ENCODE measurements at places on chromosomes 1 and 21. TPM values are rescaled to one million over a fixed set of nuclear protein-coding genes. Genes with fewer than 3 reads are reported as not detected.

Gene KRTAP12-4
- not detected for total RNA-seq

Gene KRTAP13-2
- not detected for total RNA-seq

Gene PCBP3
- 0.13 TPM for total RNA-seq

Gene FMO3
- total RNA-seq: 0.79 TPM

Gene ZYG11B
- total RNA-seq: 34.7 TPM

Gene BLZF1
- total RNA-seq: 30.0 TPM

Gene CD34
- 0.53 TPM for total RNA-seq

Gene TMEM269
- total RNA-seq: not detected

Gene HFM1
- total RNA-seq: 0.13 TPM

Gene PM20D1
- not detected for total RNA-seq

Gene LCE6A
- total RNA-seq: not detected

Gene KCNK1
- 6.3 TPM for total RNA-seq

Gene AQP10
- total RNA-seq: under 0.01 TPM

Gene LCE2A
- not detected for total RNA-seq

Gene ATP1A2
- under 0.01 TPM for total RNA-seq

Measured in aortic smooth muscle cell (primary cell).